ENCODE measurements at places on chromosomes 3 and 15. TPM values are rescaled to one million over a fixed set of nuclear protein-coding genes. Genes with fewer than 3 reads are reported as not detected.

CHRNA5 gene
- total RNA-seq = 6.9 TPM

PRKCD gene
- total RNA-seq = 2.8 TPM

PRICKLE2 gene
- 3.8 TPM for total RNA-seq

CHAC1 gene
- total RNA-seq = 7.8 TPM

ALDH1A3 gene
- total RNA-seq = 38.6 TPM

AMT gene
- 0.67 TPM for total RNA-seq

BFSP2 gene
- total RNA-seq = not detected

GOLGA8J gene
- total RNA-seq = not detected

CKMT1A gene
- total RNA-seq = not detected

NRROS gene
- total RNA-seq = 12.7 TPM

Data from vein endothelial cell (primary cell).